Stimulated activated CD8-positive, alpha-beta memory T cell treated with anti-CD3 and anti-CD28 coated beads, Interleukin-12 subunit alpha, Interleukin-12 subunit beta, amount 100 ng/mL, for 4 hours (primary cell): ENCODE measurements at places on chromosomes 3 and 15.

DNA sequence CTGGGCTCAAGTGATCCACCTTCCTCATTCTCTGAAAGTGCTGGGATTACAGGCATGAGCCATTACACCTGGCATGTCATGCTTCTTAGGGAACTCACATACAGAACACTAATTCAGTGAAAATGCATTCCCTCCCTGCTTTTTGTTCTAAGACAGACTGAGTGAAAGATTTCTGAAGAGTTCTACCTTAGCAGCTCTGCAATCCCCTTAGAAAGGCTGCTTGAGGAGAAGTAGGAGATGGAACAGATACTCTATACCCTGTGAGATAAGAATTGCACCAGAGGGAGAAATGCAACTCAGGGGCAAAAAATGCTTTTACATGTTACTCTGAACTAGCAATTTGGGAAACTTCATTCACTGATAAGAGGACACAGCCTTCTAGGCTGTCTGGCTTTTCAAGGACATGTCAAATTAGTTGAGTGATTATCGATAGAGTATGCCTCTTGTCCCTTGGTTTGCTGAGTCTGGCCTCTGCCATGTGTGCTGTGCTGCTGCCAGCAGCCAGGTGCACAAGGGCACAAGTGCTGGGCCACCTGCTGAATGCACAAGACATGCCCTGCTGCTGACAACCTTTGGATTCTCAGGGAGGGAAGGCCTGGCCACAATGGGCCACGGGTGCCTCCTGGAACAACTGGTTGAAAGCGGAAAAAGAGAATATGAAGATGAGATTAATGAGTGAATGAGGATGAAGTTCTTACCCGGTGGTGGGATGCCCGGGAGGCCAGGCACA is 17.8 kb downstream of the UQCC5 start:
- no peak for DNase-seq

GRCh38 chr3:40801284-40801741 is 276.6 kb downstream of the ZNF621 start:
- DNase-seq = no peak

GRCh38 chr15:92523176-92523575 is 129.5 kb downstream of the ST8SIA2 start:
- no peak for DNase-seq

GRCh38 chr3:128707928-128708494 is 18.0 kb upstream of the RAB7A start:
- DNase-seq = no peak

GRCh38 chr3:126463521-126463920 is 12.2 kb downstream of the ZXDC start:
- DNase-seq = no peak

DNA sequence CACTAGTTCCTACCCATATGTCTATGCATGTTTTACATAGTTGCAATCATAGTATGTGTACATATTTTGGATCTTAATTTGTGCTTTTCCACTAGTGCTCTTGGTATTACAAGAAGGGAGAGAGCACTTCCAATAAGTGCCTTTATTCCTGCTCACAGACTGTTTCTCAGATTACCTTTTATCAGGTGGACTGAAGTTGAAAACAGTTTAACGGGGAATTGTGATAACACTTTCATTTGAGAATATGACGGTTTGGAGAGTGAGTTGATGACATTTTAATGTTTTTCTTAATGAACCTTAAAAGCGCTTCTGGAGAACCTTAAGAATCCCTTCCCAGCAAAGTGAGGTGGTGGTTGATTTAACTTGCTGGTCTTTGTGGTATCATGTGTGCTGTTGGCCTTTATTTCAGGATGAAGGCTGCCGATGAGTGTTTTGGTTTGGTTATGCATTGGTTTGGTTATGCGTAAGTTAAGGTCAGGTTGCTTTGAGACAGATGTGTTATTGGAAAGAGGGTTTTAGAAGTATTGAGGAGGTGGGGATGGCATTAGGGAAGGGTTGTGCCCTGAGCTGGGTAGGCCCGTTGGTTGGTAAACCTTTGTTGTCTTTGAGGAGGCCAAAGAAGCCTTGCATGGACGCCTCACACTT is 2.8 kb downstream of the EDEM1 start:
- no peak for DNase-seq

- DNase-seq = no peak
Observed at GRCh38 chr3:76920511-76920910, 119.4 kb upstream of the ROBO2 start.

DNA sequence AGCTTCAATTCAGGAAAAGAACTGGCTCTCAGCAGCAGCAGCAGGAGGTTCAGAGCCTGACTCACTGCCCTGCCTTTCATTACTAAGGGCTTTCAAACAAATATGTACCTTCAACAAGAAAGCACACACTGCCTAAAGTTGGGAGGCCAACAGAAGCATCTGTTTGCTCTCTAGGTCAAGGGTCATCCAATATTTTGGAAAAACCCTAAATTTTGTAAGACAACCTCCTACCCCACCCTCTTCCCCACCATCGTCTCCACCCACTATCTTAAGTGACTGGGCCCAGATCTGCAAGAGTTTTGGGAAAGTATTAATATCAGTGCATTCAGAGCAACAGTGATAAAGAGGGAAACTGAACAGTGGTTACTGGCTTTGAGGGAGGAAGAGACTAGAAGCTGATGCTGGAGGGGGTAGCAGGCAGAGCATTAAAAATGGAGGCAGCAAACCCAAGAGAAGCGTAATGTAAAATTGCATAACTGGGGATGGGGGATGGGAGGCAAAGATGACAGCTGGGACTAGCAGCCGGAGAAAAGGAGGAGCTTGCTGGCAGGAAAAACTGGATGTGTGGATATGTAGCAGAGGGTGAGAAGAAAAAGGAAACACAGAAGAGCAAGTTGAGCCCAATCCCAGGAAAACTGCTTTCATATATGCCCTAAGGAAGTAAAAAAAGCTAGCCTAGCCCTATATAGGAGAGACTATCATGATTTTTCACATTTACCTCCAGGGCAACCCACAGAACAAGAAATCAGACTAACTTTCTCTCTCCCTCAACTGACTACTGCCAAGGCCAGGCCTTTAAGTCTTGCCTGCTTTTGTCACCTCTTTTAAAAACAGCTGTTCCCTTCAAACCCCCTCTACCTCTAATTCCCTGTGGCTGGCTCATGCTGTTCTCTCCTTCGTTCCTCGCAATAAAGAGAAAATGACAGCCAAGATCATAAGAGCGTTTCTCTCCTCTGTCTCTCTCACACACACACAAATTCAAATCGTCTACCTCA is 31.4 kb downstream of the NPTN start:
- DNase-seq = no peak

- no peak for DNase-seq
Observed at GRCh38 chr15:75532413-75533250, 46.5 kb downstream of the PTPN9 start.

DNA sequence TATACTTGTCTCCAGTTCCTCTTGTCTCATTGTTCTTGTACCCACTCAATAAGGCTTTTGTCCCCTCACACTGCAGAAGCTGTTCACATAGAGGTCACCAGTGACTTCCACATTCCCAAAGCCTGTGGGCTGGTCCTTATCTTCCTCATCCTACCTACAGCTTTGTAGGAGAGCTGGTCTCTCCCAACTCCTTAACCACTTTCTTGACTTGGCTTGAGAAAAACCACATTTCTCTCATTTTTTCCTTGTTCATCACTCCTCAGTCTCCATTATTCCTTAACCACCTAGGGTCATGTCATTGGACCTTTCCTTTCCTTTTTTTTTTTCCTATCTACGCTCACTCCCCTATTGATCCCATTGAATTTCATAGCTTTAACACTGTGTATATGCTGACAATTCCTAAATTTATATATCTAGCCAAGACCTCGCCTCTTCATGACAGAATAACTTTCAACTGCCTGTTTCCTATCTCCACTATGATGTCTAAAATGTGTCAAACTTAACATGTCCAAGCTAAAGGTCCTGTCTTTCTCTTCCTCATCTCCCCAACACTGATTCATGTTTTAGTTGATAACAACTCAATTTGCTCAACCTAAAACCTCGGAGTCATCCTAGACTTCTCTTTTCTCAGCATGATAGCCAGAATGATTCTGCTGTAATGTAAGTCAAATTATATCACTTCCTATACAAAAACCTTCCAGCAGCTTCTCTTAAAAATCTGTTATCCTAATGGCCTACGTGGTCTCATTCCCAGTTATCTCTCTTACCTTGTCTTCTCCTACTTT is 49.5 kb downstream of the CEP63 start:
- no peak for DNase-seq

GRCh38 chr3:142898346-142899213 is 9.7 kb upstream of the PCOLCE2 start:
- no peak for DNase-seq

GRCh38 chr15:65326117-65326526 is 21.6 kb downstream of the RNU5B-1 start:
- DNase-seq = no peak

DNA sequence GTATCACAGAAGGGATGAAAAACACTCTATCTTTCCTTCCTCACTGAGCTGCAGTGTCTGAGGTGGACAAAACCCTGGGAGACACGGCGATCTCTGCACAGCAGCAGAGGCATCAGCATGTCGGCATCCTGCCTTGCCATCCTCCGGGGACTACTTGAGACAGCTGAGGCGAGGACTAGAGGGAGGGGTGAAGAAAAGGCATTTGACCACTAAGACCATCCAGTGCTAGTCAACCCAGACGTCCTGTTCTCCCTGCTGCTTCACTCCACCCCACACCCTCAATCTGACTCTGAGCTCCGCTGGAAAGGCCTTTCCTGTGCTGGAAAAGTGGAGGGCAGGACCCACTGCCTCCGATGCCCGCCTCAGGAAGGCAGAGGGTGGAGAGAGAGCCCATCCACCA is 67.3 kb downstream of the VGLL4 start:
- DNase-seq = no peak

DNA sequence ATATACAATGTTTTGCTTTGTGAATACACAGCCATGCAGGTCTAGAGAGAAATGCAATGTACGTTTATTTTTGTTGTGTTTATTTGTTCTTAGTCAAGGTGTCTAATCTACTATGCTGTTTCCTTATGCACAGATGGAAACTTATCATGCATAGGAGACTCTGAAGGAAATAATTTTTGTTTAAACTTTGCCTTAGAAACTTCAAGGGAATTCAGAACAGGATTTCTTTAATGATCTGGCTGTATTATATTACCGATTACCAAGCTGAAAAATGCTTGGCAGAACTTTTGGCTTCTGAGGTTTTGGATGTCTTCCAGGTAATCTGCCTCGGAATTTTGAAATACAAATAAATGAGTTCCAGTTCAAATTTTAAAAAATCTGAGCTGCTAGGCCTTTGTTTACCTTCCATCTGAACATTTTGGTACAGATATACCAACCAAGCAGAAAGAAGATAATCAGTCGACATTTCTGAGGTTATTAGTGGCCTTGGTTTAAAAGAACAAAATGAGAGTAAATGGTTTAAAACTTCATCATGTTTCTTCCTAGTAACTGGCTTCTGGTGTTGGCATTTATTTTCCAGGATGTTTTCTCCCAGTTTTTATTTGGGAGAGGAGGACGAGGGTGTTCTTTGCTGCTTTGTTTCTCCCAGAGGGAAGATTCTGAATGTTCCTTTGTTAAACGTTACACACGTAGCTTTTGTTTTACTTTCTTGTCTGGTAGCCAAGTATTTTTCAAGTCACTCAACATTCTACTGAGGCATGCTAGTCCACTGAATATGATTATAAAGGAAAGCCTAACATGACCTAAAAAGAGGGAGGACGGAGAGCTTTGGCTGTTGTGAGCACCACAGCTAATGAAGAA is 421.8 kb upstream of the TBL1XR1 start:
- DNase-seq = no peak

DNA sequence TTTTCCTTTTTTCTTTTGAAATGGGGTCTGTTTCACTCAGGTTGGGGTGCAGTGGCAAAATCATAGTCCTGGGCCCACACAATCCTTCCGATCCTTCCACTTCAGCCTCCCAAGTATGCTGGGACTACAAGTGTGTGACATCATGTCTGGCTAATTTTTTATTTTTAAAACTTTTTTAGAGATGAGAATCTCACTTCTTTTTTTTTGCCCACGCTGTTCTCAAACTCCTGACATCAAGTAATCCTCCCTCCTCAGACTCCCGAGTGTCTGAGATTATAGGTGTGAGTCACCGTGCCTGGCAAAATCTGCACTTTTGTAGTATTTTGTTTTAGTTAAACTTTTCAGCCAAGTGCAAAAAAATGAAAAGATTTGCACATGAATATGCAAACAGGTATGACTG is 171.0 kb downstream of the FNDC3B start:
- DNase-seq = no peak

- DNase-seq = no peak
Observed at GRCh38 chr3:84961011-84961410, 2.2 kb downstream of the CADM2 start.

DNA sequence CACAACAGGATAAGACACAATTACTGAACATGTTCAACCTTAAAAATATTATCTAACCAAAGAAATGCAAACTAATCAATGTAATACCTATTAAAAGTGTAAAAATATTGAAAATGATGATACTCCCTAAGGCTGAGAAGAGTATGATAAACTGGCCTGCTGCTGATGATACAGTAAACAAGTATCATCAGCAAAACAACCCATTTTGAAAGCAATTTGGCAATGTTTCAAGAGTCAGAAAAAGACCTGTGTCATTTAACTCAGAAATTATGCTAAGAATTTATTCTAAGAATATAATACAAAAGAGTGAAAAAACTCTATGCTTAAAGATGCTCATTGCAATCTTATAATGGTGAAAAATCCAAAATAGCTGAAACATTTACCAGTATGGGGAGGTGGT is 22.1 kb downstream of the CCDC191 start:
- DNase-seq = no peak

DNA sequence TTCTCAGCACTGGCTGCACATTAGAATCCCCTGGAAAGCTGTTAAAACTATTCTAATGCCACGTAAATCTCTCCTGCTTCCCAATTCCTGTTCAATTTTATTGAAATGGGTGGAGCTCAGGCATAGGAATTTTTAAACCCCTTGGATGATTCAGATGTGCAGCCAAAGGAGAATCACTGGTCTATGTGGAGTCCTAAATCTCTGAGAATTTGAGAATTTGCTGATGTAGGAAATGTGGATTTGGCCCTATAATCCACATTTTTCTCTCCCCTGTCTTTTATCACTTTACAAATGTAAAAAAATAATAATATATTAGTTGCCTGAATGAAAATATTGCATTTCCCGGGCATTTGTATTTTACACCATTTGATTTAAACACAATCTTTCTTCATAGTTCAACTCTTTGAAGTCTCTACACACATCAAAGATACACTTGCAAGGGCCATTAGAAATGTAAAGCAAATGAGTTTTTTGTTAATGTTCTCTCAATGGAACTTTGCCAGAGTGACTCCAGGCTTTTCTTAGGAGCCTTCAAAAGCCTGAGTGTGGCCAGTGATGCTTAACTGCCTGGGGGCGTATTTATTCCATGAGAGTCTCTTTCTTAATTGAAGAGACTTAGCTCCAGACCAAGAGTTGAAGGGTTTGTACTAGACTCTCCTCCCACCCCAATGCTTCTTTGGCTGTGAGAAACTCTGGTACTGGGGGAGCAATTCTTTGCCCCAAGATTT is 48.8 kb upstream of the PTX3 start:
- DNase-seq = no peak
